ENCODE measurements at places on chromosomes 1 and 21.
A peak's percentile ranks its signal among the peaks of the same experiment; 100 is the strongest.

- DNase-seq = no peak
These were observed 86.8 kb downstream of the LRRC8C start for GRCh38 chr1:89719502-89720306.

DNA sequence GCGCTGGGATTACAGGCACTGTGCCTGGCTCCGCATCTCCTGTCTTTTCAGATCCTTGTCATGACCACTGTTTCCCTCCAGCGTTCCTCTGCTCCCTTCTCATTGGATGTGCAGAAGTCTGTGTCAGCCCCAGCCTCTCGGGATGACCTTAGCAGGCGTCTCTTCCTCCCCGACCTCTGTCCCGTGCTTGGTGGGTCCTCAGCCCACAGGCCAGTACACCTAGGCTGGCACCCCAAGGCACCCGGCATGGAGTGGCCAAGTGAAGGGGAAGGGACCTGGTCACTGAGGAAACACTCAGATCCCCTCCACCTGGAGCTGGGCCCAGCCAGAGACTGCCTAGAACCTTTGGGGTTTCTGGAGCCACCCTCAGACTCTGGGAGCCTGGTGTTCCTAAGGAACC, 2.4 kb upstream of the CLCNKB start:
- DNase-seq = no peak

GRCh38 chr1:204894031-204894430, 23.4 kb downstream of the NFASC start:
- no peak for DNase-seq

GRCh38 chr1:95005584-95005983, 67.2 kb downstream of the ALG14 start:
- DNase-seq = no peak

GRCh38 chr21:45713613-45714012, 70.1 kb downstream of the PCBP3 start:
- DNase-seq = no peak

- peak; percentile 39 for DNase-seq
These were observed 48.0 kb downstream of the TBCE start for GRCh38 chr1:235415008-235415904.

DNA sequence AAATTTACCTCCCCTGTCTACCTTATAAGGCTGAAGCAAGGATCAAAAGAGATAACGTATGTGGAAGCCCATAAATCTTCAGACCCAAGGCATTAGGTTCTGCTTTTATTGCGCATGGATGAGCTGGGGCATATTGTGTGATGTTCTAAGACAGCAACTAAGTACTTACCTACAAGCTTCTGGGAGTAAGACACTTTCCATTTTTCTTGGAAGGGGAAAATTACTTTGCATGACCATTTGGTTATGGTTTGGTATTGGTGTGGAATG, 21.1 kb downstream of the LMOD1 start:
- DNase-seq = no peak

DNA sequence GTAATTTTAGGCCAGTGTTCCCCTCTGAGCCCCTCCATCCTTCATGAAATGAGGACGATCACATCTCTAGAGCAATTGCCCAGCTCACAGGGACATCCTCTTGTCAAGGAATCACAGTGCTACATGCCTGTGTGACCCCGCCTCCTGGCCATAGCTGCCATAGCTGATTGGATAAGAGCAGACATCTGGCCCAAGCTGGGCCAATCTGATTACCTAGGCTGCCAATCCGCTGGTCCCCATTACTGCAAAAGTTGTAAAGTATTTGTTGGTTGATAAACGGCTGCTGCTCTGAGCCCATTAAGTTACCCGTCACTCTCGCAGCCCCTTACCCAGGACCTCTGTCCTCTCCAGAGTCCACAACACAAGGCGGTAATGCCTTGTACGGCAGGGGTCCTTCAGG, 8.3 kb downstream of the NT5C1A start:
- no peak for DNase-seq

DNA sequence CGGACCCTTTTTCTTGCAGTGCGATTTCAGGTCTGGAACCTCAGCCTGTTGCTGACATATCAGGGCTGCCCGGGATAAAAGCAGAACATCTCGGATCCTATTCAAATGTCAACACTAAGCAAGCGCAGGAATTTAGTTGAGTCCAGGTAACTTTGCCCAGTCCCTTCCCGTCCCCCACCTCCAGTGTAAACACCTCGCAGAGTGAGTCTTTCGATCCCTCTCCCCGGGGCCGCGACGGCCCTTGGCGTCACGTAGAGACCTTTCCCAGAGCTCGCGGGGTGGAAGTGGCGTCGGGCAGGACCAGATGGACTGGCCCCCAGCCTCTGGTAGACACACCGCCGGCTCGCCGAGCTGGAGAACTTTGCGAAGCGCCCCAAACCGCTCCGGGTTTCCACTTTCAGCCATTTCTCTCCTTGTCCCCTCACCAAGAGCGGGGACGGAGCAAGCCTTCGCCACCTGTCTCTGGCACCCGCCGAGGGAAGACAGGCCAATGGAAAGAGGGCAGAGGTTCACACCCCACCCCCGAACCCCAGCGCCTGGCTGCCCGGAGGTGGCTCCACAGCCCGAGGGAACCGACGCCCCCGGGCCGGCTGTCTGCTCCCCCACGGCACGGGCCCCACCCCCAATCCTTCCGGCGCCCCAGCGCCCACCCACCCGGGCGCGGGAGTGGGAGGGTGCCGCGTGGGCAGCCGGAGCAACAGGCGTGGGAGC, 570 bp downstream of the KCND3 start:
- DNase-seq = no peak

DNA sequence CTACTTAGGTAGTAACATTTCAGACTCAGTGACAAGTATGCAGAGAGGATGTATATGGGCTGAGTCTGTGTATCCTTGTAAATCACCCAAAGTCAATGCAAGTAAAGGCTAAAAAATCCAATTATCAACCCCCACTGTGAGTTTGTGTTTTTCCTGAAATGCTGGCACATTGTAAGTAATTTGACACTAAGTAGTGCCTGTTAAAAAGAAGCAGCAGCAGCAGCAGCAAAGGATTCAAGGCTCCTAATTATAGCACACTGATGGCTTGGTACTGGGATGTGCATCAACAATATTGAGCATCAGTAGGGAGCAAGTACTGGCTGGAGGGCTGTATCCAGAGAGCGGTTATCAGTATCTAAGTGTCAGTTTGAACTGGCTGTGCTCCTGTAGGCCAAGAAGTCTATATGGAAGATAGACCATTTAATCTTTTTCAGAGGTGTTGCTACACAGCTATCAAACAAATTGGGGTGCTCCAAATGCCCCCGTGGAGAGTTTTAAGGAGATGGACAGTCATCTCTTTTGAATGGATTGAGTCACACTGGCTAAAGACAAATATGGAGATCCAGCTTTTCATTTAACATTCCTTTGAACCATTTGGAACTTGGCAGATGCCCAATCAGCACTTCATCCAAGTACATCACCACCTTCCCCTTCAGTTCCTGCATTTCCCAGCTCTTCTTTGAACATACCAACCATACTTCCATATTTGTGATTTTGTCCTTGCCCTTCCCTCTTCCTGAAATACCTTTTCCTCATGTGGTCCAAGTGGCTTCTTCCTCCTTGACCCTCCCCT, 241.2 kb upstream of the ST6GALNAC5 start:
- DNase-seq = no peak

- DNase-seq = no peak
These were observed 1.1 kb downstream of the MGST3 start for GRCh38 chr1:165632152-165632469.

- DNase-seq = no peak
These were observed 9.8 kb upstream of the EDEM3 start for GRCh38 chr1:184764483-184764882.

DNA sequence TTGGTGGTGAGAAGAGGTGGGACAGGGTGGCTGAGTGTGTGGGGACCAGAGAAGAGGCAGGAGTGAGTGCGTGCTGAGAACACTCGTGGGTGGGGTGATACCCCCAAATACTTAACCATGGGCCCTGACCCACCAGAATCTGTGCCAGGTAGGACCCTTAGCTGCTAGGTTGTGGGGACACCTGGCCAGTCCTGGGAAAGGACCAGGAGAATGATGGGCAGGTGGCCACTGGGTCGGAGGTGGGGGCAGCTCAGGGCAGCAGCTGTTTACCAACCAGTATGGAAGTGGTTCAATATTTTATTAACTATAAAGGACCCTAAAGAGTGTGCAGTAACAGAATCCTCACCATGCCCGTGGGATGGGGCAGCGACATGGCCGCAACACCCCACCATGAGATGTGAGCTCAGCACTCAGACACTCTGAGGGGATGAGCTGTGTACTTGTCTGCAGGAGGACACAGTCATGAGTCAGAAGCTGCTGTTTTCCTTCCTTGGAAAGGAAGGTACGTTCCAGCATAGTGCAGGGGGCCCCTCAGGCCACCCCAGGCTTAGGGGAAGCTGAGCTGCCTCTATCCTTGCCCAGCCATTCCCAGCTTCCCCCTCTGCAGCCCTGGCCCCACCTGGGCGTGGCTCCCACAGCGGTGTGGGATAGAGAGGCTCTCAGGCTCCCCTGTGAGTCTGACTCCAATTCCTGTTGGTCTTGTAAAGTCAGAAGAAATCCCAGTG, 25.4 kb downstream of the TEX35 start:
- no peak for DNase-seq

DNA sequence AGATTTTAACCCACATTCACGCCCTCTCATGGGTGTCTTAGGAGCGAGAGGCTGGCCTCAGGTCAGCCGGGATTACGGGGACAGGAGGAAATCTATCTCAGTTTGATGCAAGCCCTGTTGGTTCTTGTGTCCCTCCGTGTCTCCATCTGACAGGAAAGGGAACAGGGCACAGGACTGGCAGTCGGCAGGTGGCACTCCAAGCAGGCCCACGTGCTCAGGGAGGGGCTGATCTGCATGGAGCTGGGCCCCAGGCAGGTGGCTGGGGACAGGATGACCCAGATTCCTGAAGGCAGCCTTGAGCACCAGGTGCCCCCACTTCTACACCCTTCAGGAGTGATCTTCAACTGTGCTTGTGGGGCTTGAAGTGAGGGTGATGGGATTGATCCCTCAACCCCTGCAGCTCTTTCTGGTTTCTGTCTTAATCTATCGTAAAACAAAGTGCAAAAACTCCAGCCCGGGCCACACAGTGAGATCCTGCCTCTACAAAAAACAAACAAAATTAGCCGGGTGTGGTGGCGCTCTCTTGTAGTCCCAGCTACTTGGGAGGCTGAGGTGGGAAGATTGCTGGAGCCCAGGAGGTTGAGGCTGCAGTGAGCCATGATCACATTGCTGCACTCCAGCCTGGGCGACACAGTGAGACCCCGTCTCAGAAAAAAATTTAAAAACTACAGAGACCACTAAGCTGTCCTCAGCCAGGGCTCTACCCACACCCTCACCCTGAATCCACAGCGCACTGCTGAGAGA, 8.3 kb downstream of the PLEKHG5 start:
- DNase-seq = no peak

GRCh38 chr1:184258525-184258924, 128.3 kb upstream of the C1orf21 start:
- no peak for DNase-seq

DNA sequence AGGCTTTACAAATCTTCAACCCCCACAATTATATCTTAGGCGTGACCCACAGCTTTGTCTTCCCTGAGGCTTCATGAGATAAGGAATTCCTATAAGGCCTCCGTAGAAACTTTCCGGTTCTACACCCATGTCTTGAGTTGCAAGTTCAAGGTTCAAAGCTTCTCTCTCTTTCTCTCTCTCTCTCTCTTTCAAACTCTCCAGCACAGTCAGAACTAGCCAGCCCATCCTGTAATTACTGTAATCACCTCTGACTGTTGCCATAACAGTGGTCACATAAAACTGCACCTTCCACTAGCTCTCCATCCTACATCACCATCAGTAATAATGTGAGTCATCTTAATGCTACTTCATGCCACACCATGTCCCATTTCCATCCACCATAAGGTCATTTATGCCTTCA, 90.0 kb upstream of the NFASC start:
- DNase-seq = no peak

GRCh38 chr1:218705911-218706893, 361.1 kb downstream of the TGFB2 start:
- DNase-seq = no peak

DNA sequence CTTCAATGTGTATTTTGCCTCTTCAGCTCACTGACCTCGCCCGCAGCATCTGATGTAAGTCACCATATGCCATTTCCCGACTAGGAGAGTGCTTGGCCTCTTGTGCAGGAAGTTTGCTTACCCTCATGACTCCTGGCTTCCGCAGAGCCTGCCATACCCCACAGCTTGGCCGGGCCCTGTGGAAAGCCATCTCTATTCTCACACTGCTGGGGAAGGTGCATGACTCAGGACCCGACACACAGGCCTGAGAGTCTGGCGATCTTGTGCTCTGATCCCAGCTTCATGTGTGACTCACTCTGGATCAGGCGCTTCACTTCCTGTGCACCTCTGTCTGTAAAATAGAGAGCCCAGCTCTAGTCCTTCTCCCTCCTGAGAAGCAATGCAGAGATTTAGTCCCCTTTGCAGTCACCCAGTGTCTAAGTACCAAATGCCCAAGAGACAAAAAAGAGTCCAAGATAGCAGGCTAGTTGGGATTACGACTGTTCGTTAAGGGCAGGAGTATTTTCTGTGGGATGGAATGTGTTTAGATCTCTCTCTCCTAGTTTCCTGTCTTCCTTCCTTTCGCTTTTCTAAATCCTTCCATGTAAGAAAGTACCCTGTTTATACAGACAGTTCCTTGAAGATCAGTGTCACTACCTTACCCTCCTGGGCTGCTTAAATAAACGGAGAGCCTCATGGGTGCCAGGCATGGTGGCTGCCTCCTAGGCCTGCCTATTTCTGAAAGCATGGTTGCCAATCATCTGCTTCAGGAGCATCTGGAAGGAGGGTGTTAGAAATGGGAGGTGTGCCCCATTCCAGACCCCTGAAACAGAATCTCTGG, 62.8 kb upstream of the KIF26B start:
- DNase-seq = no peak

DNA sequence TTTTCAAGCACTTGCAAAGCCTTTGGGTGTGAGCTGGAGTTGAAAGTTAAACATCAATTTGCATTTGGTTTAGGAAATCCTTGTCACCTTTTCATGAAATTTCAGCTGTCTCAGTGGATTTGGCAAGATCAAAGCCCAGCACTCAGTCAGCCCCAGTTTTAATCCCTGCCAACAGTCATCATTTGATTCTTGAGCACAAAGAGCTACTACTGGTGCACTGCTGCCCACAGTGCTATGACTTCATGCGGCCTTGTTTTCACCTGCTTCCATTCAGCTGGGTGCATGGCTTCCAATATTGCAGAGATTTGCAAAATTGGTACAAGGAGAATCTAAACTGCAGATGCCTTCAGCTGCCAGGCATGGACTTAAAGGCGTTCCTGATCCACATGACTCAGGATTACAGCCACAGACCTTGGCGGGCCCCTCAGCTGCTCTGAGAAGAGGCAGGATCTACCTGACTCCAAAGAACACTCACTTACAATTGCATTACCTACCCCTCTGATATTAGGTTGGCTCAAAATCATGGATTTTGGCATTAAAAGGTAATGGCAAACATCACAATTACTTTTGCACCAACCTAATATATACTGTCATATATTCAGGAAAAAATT, 259.1 kb downstream of the DSCAM start:
- DNase-seq = no peak

- DNase-seq = no peak
These were observed 294.1 kb upstream of the VAMP3 start for GRCh38 chr1:7476861-7477547.

GRCh38 chr1:178684542-178685000, 40.5 kb upstream of the RALGPS2 start:
- no peak for DNase-seq

GRCh38 chr1:36203554-36204346, 20.5 kb upstream of the THRAP3 start:
- DNase-seq = no peak
